Activated CD4-positive, alpha-beta T cell treated with anti-CD3 and anti-CD28 coated beads, Interleukin-2, amount 50 U/mL, for 4 hours (primary cell): ENCODE measurements at places on chromosomes 16 and 17.

DNA sequence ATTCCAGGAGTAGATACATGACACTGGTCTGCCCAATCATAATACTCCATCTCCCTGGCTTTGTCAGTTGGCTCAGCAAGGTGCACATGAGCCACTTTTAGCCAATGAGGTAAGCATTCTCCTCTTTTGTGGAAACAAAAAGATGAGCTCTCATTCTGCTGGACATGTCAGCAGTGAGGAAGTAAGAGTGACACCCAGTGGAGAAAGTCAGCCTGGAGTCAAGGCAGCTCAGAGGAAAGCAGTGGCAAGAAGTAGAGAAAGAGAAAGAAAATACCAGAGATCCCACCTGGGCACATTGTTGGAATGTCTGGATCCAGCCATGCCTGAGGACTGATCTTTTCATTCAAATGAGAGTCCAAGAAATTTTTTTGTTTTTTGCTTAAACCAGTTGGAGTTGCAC lies 496.9 kb upstream of the C16orf82 start:
- no peak for DNase-seq

DNA sequence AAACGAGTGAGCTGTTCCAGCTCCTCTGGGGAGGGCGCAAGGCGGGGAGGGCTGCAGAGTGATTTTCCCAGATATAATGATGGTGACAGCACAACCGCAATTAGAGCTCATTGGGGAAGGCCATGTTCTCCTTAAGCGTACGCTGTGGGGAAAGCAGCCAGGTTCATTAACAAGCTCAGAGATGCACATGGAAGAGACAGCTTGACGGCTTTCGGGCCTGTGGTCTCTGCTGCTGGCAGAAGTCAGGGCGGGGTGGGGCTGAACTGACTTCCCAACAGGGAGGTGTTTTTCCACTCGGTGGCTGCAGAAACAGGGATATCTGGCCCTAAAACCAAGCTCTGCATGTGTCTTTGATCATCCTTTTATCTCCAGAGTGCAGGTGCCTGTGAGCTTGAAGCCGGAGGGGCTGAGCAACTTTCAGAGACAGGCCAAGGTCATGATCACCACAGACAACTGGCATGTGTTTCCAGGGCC lies 24.0 kb upstream of the CACNG1 start:
- no peak for DNase-seq

DNA sequence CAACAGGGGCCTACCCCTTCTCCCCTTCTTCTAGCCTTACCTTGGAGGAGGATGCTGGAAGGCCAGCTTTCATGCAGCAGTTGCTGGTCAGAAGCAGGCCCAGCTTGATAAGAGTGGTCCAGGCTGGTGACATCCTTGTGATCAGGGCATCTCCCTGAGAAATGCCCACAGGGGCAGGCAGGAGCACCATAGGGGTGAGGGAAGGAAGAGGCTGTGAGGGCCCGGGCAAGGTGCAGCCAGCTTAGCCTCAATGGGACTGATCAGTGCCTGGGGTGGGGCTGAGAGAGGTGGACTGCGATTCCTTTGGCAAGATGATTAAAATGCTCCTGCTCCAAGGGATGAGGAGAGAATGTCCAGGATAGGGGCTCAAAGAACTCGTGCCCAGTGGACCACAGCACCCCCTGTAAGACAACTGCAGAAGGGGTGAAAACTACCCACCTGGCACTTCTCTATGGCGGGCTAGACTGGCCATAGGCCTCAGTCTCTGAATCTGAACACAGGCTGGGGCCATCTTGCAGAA lies 9.5 kb upstream of the GALK1 start:
- no peak for DNase-seq

DNA sequence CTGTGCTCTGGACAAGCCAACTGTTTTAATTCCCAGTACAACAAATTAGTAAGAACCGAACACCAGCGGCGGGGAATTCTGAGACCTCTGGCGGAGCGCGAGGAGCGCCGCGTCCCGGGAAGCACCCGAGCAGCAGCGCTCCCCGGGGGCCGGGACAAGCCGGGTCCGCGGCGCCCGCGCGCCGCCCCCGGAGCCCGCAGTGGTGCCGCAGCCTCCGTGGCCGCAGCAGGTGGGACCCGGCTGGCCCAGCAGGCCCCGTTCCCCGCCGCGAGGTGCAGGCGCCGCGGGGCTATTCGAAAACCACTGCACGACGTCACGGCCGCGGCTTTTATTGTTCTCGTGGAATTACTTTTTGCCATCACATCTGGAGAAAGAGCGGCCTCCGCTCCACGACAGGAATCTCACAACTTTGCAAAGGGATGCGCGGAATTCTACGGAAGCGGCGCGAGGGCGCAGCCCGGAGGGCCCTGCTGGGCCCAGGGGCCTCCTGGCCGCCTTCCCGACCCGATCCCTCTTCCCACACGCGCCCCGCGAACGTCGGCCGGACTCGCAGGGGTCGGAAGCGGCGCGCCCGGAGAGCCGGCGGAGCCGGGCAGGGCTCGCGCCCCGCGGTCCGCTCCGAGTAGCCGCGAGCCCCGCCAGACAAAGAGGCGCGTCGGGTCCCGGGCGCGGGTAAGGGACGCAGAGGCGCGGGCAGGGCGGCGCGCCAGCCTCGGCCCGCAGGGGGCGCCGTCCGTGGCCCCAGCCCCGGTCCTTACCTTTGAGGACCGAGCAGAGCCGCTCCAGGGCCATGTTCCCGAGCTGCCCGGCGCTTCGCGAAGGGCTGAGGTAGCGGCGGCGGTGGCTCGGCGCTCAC lies 696 bp downstream of the NETO2 start:
- peak; percentile 46 for DNase-seq

GRCh38 chr17:42708588-42708987 lies 26.3 kb downstream of the CNTNAP1 start:
- no peak for DNase-seq

- no peak for DNase-seq
Observed at GRCh38 chr16:66508248-66508913, 41.5 kb downstream of the TK2 start.

DNA sequence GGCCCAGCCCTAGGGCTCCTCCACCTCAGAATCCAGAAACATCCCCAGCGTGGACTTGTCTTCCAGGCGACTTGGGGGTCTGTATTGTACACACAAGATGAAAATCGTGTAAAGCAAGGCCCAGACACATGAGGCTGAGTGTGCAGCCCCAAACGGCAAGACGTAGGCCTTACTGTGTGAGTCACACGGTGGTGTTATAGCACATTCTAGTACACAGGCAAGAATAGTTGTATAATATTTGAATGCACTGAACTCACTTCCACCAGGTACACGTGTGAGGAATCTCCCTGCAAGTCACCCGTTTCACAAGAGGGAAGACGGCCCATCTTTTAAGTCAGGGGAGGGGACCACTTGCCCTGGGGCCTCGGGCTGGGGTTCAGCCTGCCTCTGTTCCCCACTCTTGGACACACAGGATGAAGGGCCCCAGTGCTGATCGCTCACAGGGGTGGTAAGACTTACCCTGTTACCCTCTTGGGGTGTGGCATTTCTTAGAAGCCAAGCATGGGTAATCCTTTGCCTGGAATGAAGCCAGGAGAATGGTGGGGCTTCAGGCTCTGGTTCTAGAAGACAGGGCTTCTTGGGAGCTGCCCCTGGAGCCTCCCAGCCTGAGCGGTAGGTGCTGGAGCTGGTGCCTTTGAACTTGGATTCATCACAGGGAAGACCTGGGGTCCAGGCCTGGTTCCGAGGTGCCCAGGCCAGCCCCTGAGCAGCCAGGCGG lies 71.3 kb downstream of the SREBF1 start:
- DNase-seq: no peak

DNA sequence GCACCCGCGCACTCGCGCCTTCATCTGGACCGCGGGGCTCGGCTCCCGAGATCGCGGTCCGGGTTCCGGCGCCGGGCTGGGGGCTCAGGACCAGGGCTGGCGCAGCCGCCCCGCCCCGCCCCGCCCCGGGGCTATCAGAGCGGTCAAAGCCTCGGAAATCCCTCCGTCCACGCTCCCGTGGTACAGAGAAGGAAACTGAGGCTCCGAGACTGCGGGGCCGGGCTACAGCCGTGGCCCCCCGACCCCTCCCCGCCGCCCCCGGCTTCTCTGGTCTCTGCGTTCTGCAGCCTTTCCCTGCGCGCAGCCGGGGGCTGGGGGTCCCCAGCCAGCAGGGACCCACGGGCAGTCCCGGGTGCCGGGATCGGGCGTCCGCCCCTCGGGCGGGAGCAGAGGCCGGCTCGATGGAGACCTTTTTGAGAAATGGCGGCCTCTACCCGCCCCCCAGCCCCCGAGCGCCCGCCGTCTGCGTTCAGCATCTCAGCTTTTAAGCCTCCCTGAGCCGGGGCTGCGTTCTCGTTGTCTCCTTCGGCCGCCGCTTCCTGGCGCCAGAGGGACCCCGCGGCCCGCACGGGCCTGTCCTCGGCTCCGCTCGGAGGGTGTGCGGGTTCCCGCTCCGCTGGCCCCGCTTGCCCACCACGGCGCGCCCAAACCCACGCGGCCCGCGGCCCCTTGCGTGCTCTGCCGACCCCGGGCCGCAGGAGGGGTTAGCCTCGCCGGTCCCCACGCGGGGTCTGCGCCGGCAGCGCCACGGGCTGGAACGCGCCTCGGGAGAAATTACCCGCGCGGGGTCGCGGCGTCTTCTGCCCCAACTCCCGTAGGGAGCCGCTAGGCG lies 1.5 kb upstream of the NPTX1 start:
- no peak for DNase-seq

DNA sequence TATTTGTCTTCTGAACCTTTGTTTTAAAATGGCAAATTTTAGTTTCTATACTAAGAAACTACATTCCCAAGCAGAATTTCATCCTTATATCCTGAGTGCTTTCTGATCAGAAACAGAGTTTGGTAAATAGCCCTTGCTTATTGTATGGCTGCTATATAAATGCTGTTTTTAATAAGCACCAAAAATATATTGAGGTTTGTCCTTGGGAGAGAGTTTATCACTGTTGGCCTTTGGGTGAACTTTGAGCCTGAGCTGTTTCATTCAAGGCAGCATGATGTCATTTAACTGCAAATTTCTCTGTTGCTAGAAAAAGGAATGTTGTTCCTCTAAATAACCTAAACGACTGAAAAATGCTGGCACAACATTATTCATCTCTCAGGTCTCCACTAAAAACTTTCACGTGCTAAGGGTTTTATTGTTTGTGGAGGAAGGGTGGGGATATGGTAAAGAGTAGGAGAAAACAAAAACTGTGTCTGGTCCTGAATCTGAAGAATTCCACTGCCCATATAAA lies 334.3 kb upstream of the TBX2 start:
- no peak for DNase-seq

DNA sequence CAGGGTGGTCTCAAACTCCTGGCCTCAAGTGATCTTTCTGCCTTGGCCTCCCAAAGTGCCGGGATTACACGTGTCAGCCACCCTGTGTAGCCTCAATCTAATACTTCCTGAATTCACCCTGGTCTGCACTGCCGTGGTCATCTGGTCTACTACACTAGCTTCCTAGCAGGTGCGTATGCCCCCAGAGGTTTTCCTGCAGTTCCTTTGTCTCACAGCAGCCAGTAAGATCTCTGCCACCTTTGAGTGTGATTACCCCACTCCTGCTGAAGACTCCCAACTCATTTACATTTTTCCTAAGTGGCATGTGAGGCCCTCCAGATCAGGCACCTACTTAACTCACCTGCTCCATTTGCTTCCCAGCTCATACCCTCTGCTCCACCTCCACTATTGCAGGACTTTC lies 5.1 kb upstream of the DDX19A start:
- no peak for DNase-seq

- no peak for DNase-seq
Observed at GRCh38 chr17:73498886-73499554, 145.2 kb downstream of the SDK2 start.

- DNase-seq: no peak
Observed at GRCh38 chr16:88617268-88618031, 20.9 kb upstream of the IL17C start.

DNA sequence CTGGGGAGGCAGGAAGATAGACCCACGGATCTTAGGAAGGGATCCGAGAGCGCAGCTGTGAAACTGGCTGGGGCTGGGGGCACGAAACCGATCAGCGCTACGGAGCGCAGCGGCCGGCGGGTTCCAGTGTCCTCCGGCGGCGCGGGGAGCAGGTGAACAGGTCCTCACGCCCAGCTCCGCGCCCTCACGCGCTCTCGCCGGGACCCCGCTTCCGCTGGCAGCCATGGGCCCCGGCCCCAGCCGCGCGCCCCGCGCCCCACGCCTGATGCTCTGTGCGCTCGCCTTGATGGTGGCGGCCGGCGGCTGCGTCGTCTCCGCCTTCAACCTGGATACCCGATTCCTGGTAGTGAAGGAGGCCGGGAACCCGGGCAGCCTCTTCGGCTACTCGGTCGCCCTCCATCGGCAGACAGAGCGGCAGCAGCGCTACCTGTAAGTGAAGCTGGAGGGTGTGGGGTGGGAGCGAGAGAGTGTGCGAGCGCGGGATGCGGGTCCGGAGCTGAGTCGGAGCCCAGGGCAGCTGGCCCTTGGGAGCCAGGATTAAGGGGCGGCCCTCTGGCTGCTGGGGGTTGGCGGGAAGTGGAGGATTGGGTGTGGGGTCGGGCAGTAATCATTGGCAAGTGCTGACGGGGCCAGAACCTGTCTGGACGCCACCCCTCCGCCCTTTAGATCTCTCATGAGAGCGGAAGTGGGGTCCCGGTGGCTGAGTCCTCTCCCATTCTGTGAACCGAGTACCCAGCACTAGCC lies 479 bp downstream of the ITGA3 start:
- peak; percentile 62 for DNase-seq

- DNase-seq: peak; percentile 84
Observed at GRCh38 chr17:41966463-41967140, at the start of gene CNP. Gene CNP (plus strand): TSS chr17:41966795. CDS start chr17:41966885, 90 bp downstream.

- no peak for DNase-seq
Observed at GRCh38 chr17:2264067-2264860, 39.3 kb downstream of the SMG6 start.

DNA sequence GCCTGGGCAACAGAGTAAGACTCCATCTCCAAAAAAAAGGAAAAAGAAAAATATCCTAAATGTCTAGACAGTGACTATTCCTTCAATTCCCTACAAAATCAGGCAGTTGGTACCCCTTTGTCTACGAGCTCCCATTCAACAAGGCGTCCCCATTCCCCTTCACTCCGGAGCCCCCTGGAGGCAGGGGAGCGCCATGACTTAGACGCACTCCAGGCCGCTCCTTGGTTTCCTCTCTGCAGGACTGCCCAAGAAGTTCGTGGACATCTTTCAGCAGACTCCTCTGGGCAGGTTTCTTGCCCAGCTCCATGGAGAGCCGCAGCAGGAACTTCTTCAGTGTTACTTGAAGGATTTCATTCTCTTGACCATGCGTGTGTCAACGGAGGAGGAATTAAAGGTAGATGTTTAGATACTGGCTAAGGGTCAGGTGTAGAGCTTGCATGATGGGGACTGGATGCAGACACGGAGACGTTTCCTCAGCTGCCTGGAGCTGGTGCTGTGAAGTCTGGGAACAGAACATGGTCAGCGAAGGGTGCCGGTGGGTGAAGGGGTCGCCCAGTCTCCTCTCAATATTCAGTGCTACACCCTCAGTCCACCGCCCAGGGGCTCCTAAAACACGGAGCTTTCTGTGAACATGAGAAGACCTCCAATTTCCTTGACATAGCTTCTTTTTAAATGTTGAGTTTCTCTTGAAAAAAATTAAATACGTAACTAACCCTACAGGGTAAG lies 53.3 kb upstream of the ENDOV start:
- DNase-seq: no peak

GRCh38 chr16:14275934-14276333 lies 204.8 kb downstream of the MRTFB start:
- DNase-seq: no peak
